ENCODE measurements at places on chromosomes 2 and 18.

GRCh38 chr2:151381266-151381665, 23.9 kb downstream of the TNFAIP6 start:
- no peak for DNase-seq

- DNase-seq: no peak
These were observed 8.5 kb upstream of the STK39 start for GRCh38 chr2:168255866-168256265.

DNA sequence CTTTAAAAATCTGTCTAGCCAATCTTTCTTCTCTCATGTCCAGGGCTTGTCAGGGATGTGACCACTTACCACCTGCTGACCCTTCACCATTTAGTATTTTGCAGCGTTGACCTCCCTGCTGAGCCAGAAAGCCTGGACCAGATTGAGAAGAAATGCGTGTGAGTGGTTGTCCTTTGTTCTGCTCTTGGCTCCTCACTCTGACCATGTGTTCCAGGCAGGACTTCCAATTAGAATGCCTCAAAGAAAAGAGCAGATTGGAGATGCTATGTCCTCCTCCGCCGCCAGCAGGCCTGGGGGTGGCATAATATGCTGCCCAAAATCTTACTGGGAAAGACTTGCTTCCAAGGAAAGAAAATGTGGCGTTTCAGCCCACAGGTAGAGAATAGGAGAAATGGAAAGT, 894.1 kb downstream of the SLC4A3 start:
- no peak for DNase-seq

GRCh38 chr2:5849562-5849961, 157.4 kb downstream of the SOX11 start:
- no peak for DNase-seq

DNA sequence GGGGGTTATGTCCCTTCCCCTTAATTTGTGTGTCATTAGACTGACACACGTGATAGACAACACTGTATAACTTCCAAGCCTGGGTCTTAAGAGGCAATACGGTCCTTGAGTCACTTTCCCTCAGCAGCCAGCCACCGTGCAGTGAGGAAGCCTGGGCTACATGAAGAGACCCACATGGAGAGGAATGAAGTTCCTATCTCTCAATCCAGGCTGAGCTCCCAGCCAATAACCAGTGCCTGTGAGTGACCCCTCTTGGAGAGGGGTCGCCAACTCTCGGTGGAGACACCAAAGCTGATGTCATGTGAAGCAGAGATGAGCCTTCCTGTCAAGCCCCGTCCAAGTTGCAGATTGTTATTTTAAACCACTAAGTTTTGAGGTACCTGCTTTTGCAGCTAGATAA, 5.7 kb upstream of the WDSUB1 start:
- DNase-seq: no peak

Measured in head of caudate nucleus (tissue), 42 donors.